ENCODE measurements at places on chromosomes 2 and 18. TPM values are rescaled to one million over a fixed set of nuclear protein-coding genes. Genes with fewer than 3 reads are reported as not detected.

ZBTB7C gene
- total RNA-seq, result 0.33 TPM

CRACDL gene
- total RNA-seq, result not detected

TUBA3E gene
- not detected for total RNA-seq

MRPS5 gene
- 50.8 TPM for total RNA-seq

PLGLB2 gene
- 1.7 TPM for total RNA-seq

SKA1 gene
- total RNA-seq, result 1.0 TPM

ADRA2B gene
- total RNA-seq, result not detected

RAB17 gene
- 0.26 TPM for total RNA-seq

CYP27C1 gene
- not detected for total RNA-seq

ACADL gene
- total RNA-seq, result 0.51 TPM
